SK-N-SH (cell line): ENCODE measurements at places on chromosomes 6 and 20.

DNA sequence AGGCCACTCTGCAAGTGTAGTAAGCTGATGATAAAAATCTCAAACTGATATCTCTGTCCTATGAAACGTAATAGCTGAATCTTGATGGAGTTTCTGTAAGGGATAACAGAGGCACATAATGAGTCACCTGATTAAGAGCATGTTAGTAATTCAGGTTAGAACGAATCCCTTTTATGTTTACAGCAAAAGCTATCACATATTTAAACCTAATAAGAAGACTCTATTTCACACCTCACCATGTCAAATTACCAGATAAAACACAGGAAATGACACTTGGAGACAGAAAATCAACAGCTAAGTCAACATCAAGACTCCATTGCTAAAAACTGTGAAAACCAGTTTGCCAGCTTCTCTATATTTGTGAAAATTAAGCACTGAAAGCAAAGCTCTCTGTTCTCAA lies 11.8 kb downstream of the CST7 start:
- DNase-seq = no peak

- no peak for DNase-seq
These were observed 32.5 kb downstream of the ZFAND3 start for GRCh38 chr6:37851997-37852524.

DNA sequence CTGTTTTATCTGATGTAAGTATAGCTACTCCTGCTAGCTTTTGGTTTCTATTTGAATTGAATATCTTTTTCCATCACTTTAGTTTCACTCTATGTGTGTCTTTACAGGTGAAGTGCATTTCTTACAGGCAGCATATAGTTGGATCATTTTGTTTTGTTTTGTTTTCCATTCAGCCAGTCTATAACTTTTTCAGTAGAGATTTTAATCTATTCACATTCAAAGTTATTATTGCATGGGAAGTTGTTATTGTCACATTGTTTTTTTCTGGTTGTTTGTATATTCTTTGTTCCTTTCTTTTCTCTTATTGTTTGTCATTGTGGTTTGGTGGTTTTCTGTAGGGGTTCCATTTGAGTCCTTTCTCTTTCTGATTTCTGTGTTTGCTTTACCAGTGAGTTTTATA lies 151.2 kb downstream of the PDE10A start:
- no peak for DNase-seq

DNA sequence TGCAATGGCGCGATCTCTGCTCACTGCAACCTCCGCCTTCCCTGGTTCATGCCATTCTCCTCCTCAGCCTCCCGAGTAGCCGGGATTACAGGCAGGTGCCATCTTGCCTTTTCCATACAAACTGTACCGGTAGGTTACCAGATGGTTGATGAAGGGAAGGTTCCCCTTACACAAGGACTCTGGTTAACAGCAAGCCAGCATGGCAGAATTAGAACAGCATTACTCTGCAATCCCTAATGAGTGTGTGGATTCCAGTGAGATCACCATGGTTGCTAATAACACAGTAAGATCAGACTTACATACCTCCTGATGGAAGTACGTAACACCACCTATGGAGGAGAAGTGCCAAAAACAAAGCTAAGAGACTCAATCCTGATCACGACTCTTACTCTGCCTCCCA lies 51.7 kb downstream of the TTI1 start:
- DNase-seq = no peak

DNA sequence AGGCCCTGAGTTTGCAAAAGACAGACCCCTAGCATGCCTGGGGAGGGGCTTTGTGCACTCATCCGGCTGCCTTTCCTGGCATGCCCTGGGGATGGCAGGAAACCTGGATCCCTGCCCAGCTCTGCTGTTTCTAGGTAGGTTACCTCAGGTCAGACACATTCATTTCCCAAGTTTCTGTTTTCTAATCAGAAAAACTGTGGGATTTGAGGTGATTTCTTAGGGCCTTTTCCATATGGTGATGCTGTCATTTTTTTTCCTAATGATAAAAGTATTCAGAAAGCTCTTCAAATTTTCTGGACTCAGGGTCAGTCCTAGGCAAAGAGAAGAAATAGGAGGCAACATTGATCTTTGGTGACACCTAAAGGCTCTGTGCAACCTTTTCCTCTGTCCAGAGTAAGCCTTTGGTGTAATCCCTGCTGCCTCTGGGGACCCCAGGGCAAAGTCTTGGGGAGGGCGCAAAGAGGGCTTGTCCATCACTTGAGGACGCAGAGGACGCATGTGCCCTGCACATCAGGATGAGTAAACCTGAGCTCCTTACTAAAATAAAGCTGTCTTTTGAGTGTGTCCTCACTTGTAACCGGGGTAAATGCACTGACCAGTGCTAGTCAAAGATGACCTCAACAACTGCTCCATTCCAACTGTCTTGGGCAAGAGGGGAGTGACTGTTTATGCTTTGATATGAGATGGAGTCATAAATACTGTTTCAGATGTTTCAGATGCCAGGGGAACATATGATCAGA lies 13.5 kb upstream of the TRAM2 start:
- peak; percentile 69 for DNase-seq

GRCh38 chr6:105179244-105180065 lies at the start of gene POPDC3:
POPDC3 (minus strand) TSS chr6:105180014; CDS start chr6:105161909, 18,105 bp downstream.
- peak; percentile 86 for DNase-seq

DNA sequence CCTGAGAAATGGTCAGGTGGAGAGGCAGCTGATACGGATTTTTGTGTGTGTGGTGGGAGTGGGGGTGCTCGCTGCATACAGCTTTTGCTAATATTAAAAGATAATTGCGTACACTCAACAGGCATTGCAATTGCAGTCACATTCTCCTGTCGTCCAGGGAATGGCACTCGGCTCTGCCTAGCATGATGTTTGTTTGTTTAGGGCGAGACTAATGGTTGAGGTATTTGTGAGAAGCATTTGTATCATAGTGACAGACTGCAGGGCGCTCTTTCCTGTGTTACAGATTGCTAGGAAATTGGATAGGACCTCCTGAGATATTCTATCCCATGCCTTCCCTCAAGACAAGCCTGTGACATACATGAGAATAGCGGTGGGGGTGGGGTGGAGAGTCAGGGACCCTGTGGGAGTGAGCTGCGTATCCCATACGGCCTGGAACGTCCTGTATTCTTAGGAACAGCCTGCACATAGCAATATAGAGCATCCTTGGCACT lies 207.4 kb downstream of the SOX4 start:
- DNase-seq = no peak

GRCh38 chr6:144757730-144758129 lies 472.6 kb downstream of the UTRN start:
- DNase-seq = no peak

DNA sequence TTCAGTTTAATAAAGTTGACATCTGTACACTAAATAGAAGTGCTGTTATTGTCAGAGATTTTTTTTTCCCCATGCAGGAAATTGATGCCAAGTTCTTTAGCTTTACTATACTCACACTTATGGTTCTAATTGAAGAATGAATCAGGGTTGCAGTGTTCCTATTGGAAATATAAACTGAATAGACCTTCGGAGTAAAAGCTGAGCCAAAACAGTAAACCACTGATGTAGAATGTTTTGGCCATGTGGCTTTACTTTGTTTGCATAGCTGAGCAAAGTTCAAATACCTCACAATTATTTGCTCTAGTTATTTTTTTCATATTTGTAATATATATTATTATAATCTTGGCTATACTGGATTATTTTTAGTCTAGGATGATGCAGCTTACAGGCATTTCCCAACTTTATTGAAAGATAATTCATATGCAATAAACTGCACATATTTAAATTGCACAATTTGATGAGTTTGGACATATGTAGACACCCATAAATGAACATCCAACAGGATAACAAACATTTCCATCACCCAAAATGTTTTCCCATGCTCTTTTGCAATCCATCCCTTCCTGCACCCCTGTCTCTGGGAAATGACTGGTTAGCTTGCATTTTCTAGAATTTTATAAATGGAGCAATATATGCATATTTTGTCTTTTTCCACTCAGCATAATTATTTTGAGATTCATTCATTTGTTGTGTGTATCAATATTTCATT lies 105.8 kb upstream of the NOX3 start:
- no peak for DNase-seq

- DNase-seq = no peak
These were observed 39.2 kb upstream of the PIM1 start for GRCh38 chr6:37130704-37131103.

DNA sequence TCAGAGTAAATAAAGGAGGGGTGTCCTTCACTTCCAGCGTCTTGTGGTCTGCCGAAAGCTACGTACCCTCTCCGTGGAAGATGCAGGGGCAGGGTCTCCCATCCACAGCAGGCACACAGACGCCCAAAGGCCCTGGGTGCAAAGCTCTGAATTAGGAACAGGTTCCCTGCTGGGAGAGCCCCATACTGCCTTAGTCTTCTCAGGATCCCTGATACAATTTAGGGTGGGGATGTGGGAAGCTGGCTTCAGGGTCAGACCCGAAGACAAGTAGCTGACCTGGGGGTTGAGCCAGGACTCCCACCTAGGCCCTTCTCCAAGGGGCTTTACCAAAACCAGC lies 74.1 kb downstream of the TTLL2 start:
- DNase-seq = no peak

GRCh38 chr20:610130-611046 lies at the start of gene TCF15:
TCF15 (minus strand) TSS chr20:610309; CDS start chr20:610237, 72 bp downstream.
- peak; percentile 100 for DNase-seq

- DNase-seq = no peak
These were observed 83.9 kb downstream of the SESN1 start for GRCh38 chr6:109010705-109011102.

DNA sequence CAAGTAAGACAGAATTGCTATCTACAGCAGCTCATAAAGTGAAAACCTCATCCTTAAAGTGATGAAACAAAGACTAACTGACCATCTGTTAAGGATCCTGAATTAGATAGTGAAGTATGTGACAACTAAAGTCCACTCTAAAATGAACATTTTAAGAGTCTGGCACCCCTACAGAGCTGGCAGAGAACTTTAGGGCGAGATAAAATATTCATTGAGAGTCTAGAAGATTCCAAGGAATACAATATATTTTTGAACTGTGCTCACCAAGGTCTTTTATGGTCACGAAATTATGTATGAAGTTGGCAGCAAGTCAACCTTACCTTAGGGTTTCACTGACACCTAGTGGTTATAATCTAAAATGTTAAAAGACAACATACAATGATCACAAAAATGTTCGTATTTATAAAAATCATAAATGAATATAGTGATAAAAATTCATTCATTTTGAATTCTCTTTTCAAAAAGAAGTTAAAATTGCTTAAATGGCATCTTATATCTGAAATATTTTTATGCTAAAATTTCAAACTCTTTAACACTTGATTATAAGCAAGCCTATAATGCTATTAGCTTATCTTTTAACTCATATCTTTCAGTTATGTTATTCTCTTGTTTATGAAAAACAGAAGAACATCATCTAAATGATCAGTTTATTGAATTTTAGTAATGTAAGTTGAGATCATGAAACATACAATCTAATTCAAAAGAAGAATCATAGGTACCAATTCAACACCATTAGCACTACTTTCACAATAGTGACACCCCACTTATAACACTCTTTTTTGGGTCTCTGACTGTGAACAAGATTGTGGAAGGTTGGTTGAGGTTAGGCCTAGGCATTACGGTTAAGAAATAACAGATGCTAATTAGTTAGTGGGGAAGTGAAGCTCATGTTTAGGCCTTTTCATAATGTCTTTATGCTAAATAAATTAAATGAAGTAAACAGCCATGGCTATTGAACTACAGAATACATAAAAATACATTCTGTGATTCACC lies 27.5 kb downstream of the RSPH3 start:
- peak; percentile 47 for DNase-seq

DNA sequence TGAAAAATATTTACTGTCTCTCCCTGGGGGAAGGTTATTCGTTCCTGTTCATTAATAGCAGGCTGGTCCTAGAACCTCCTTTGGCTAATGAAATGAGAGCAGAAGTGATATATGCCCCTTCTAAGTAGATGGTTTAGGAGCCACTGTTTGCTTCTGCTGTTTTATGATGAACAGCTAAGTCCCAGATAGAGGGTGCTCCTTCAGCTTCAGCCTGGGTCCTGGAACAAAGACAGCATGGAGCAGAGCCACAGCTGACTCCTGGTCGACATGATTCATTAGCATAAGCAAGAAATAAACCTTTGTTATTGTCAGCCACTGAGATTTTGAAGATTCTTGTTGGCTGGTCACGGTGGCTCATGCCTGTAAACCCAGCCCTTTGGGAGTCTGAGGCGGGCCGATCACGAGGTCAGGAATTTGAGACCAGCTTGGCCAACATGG lies 47.8 kb upstream of the ARMC2 start:
- no peak for DNase-seq

DNA sequence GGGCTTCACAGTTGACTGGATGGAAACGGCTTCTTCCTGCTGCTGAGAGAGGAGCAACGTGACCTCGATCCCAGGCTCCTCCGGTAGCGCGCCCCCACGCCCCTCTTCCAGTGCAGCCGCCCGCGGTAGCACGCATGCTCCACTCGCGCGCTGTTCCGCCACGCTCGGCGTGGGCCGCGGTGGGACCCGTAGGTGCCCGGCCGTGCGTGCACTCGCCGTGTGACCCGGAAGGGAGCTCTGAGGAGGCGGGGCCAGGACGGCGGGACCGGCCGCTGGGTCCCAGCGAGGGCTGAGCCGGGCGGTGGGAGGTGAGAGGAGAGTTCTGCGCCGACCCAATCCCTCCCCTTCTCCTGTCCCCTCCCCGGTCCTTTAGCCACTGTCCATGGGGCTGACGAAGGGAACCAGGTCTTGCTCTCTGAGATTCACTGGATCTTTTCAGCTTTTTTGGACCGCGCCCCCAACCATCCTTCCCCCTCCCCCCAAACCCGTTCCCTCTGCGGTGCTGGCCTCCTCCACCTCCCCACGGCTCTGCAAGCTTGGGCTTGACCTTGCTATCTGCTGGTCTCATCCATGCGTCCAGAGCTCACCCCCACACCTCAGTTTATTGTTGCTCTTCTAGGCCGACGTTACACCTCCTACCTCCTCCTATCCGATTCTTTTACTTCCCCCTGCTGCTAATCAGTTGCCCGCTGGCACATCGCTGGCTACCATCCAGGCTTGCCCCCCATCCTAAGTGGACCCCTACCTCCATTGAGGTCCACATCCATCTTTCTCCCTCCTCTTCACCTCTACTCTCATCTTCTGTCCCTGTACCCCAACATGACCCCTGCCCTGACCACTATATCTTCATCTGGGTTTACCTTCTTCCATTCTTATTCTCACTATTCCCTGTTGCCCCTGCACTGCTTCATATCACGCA lies at the start of gene CUL9:
CUL9 (plus strand) TSS at position 255 of the 919 bp plus-strand sequence. CDS start 2,115 bp downstream, outside the sequence.
- DNase-seq = peak; percentile 94

- DNase-seq = no peak
These were observed 155.6 kb downstream of the DTNBP1 start for GRCh38 chr6:15507221-15507620.

GRCh38 chr6:128508588-128509296 lies 11.7 kb downstream of the PTPRK start:
- DNase-seq = no peak

DNA sequence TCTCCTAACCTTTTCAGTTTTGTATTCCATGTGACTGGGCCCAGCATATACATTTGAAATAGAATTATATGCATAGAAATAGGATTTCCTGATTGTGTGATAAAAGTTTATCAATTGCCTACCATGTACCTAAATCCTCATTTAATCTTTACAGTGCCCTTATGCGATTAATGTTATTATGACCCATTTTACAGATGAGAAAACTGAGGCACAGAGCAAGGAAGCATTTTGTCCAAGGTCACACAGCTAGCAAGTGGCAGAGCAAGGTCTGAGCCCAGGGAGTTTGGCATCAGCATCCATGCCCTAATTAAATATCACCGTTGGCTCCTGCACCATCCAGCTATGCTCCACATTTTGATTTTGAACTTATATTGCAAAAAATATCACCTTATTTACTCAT lies 28.2 kb upstream of the PAX1 start:
- no peak for DNase-seq
